ENCODE measurements at places on chromosomes 3 and 15.

DNA sequence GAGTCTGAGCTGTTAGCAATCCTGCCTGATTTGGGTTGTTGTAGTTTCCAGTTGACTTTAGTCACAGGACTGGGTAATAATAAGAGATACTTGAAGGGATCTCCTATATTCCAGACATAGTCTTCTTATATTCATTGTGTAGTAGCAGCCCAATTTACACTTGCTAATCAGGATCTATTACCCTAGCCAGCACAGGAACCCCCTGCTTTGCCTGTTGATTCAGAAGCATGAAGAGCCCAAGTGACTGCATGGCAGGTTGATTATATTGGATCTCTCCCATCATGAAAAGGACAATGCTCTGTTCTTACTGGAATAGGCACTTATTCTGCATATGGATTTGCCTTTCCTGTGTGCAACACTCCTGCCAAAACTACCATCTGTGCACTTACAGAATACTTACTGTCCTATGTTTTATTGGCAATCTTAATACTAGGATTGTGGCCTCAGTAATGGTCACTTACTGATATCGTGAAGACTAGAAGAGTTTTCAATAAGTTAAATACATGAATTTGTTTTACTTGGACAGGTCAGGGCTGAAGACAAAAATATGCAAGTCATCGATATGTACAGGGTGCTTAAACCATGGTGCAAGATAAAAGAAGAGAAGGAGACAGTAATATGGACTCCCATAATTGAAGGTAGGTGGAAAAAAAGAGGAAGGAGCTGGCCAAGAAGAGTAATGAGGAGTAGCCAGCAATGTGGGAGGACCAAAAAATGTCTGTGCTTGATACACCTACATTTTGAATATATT is 304.1 kb downstream of the MCTP2 start:
- no peak overlapping the region for H3K4me3 ChIP-seq
- DNase-seq: no peak
- H3K4me1 ChIP-seq: no peaks in the 10 kb centered on the region
- no peaks in the 10 kb centered on the region for H3K27me3 ChIP-seq
- no peak overlapping the region for H3K27ac ChIP-seq
- H3K36me3 ChIP-seq: no peaks in the 10 kb centered on the region

DNA sequence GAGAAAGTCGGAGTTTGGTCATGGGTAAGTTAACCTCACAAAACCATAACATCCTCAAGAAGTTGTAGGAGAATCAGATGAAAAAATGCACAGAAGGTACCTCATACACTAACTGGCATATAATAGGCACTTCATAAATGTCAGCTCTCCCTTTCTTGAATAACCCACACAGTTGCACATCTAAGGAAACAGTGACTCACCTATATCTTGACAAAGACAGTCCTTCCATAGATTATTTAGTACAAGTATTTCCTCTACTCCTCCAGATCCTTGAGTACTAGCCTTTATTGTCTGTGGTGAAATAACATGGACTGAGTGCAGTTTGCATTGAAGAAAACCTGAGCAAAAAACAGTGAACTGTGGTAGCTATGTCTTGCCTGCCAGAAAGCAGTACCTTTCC is 46.6 kb downstream of the MAGI1 start:
- no peak overlapping the region for H3K27ac ChIP-seq
- peaks cover 28% of the 10 kb centered on the region for H3K4me1 ChIP-seq
- peak; percentile 15 for DNase-seq
- H3K27me3 ChIP-seq: no peaks in the 10 kb centered on the region
- H3K36me3 ChIP-seq: no peaks in the 10 kb centered on the region
- no peak overlapping the region for H3K4me3 ChIP-seq

DNA sequence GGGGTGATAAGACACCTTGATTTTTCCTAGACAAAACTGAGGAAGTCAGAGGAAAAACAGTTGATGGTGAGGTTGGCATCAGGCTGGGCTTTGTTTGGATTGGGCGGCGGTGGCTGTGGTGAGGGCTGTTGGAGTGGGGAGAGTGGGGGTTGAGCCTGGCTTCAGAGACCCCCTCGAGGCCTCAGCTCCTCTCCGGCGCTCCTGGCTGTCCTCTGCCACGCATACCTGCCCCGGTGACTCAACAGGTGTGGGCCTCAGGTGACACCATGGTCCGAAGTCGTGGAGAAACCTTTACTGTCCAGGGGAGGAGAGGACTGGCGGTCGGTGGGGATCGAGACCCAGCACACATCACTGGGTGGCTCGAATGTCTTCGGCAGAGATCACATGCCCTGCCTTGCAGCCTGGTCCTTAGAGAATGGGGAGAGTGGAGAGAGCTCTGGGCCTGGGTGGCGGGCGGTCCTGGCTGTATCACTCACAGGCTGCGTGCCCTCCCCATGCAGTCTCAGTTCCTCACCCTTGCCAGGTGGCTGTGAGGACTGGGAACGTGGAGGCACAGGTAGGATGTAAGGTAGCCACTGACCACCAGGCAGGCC is 2.6 kb downstream of the APBA2 start:
- H3K36me3 ChIP-seq: peaks cover 6% of the 10 kb centered on the region
- no peak overlapping the region for H3K4me3 ChIP-seq
- no peak for DNase-seq
- H3K27ac ChIP-seq: no peak overlapping the region
- H3K4me1 ChIP-seq: no peaks in the 10 kb centered on the region

DNA sequence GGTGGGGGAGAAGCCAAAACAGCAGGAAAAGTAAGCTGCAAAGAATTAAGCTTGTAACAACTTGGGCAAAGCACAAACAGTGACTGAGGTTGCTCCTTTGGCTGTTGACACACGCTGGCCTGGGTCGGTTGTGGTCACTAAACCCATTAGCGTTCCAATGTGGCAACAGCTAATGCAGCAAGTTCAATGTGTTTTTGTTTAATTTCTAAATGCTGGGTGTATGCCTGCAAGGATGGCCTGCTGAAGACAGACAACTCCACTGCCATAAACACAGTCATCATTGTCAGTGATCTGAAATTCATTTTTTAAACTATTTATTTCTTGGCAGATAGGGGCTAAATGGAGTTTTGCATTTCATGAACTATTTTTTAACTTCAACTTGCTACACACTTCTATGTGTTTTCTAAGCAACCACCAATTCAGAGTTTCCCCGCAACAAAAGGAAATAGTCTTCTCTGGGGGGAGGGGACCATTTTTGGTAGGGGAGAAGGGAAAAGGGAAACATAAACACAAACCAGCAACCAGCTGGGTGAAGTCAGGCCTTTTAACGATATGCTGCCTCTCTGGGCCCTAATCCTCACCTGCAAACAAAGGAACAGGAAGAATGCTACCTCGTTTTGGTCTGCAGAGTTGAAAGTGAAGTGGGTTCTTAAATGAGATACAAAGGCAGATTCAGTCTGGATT is 34.8 kb upstream of the WNT5A start:
- H3K36me3 ChIP-seq: no peaks in the 10 kb centered on the region
- peaks cover 12% of the 10 kb centered on the region for H3K4me1 ChIP-seq
- H3K27ac ChIP-seq: peak overlapping the region; percentile 46
- H3K27me3 ChIP-seq: no peaks in the 10 kb centered on the region

- no peak overlapping the region for H3K27ac ChIP-seq
- no peak overlapping the region for H3K4me3 ChIP-seq
- H3K4me1 ChIP-seq: no peaks in the 10 kb centered on the region
- H3K36me3 ChIP-seq: no peaks in the 10 kb centered on the region
- no peaks in the 10 kb centered on the region for H3K27me3 ChIP-seq
These were observed 592.2 kb upstream of the TBL1XR1 start for GRCh38 chr3:177789500-177789899.

DNA sequence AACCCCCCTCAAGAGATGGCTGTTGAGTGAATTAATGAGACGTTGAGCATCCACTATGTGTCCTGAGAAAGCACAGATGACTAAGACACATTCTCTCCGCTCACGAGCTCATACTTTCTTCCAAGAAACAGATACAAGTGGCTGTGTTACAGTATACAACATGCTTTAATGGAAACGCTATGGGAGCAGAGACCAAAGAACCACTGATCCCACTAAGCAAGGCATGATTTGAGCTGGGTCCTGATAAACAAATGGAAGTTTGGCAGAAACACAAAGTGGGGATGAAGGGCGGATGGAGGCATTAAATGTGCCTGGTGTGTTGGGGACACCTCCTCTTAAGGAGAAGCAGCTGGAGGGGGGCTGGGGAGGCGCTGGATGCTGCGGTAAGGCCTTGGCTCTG is 129.4 kb downstream of the UACA start:
- H3K4me1 ChIP-seq: no peaks in the 10 kb centered on the region
- H3K36me3 ChIP-seq: no peaks in the 10 kb centered on the region
- DNase-seq: no peak
- H3K4me3 ChIP-seq: no peak overlapping the region
- peaks cover 12% of the 10 kb centered on the region for H3K27me3 ChIP-seq

DNA sequence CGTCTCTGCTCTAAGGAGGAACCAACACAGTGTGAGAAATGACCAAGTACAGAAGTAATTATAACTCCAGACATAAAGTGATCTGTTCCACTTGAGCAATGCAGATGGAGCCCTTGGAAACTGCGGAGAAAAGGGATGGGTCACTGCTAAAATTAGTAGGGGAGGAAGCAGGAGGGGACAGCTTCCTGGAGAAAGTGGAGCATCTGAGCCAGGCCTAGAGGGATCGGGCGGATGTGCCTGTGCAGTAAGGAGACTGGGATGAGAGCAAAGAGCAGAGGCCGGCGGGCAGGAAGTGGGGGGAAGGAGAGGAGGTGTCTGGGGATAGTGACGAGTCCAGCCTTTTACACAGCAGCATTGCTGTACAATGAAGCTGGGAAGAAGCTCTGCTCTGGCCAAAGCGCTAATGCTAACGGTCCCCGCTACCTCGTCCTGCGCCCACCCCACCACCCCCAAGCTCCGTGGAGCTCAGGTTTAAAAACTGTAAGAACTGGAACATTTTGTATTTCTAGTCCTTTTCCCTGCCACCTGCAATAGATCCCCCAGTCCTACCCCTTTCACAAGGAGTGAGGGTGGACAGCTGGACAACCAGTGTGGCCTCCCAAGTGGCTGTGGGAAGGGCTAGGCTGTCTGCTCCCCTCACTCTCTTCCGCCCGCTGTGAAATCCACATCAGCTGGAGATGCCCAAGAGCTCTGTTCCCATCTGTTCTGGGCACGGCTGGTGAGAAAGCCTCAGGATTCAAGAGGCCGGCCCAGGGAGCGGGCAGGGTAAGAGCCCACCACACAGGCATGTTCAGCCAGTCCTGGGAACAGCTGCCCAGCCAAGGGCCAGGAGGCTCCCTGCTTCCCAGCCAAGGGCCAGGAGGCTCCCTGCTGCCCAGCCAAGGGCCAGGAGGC is 53.0 kb upstream of the HES1 start:
- H3K4me3 ChIP-seq: no peak overlapping the region
- no peaks in the 10 kb centered on the region for H3K27me3 ChIP-seq
- H3K4me1 ChIP-seq: no peaks in the 10 kb centered on the region
- no peak for DNase-seq
- no peak overlapping the region for H3K27ac ChIP-seq

DNA sequence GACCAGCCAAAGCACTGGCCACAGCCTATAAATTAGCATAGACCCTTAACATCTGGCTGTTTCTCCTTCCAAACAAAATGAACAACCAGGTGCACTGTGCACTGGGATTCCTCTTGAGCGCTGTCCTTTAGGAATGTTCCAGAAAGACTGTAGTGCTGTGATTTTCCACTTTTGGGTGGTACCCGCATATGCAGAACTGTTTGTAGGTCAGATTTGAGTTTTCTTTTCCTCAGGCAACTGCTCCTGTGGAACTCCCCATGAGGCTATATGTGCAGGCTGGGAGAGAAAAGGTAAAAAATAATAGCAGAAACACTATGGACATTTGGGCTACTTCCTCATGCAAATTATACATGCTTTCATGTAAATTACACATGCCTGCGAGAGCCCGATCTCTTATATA is 139.1 kb downstream of the CHST2 start:
- no peak overlapping the region for H3K4me3 ChIP-seq
- no peak overlapping the region for H3K27ac ChIP-seq
- peaks cover 6% of the 10 kb centered on the region for H3K36me3 ChIP-seq
- H3K27me3 ChIP-seq: no peaks in the 10 kb centered on the region

- peaks cover 6% of the 10 kb centered on the region for H3K36me3 ChIP-seq
- H3K4me1 ChIP-seq: peaks cover 15% of the 10 kb centered on the region
- DNase-seq: no peak
- no peak overlapping the region for H3K4me3 ChIP-seq
- H3K27me3 ChIP-seq: no peaks in the 10 kb centered on the region
These were observed 123.5 kb upstream of the PTX3 start for GRCh38 chr3:157313186-157313585.

DNA sequence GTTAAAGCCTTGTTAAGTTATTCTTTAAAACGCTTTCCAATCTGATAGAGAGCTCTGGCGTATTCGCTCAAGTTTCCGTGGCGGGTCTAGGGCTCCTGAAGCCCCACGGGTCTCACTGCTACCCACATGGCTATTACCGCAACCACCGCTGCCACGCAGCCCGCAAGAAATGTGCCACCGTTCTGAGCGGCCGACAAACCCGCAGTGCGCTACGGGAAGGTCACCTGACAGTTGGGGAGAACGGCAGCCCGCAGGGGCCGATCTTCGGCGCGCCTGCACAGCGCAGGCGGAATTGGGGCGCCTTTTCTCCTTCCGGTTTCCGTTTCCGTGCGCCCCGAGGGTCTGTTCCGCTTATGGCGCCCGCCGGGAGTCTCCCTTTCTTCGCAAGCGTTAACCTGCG is 76.6 kb upstream of the SNRPN start:
- DNase-seq: no peak
- H3K36me3 ChIP-seq: no peaks in the 10 kb centered on the region
- H3K27me3 ChIP-seq: no peaks in the 10 kb centered on the region
- no peak overlapping the region for H3K27ac ChIP-seq

GRCh38 chr3:156837115-156837514 is 11.0 kb downstream of the LEKR1 start:
- peak; percentile 18 for DNase-seq
- no peak overlapping the region for H3K27ac ChIP-seq
- no peaks in the 10 kb centered on the region for H3K36me3 ChIP-seq
- H3K4me3 ChIP-seq: no peak overlapping the region
- H3K4me1 ChIP-seq: no peaks in the 10 kb centered on the region

All from MCF 10A (cell line).